ENCODE measurements at places on chromosomes 2 and 18.

DNA sequence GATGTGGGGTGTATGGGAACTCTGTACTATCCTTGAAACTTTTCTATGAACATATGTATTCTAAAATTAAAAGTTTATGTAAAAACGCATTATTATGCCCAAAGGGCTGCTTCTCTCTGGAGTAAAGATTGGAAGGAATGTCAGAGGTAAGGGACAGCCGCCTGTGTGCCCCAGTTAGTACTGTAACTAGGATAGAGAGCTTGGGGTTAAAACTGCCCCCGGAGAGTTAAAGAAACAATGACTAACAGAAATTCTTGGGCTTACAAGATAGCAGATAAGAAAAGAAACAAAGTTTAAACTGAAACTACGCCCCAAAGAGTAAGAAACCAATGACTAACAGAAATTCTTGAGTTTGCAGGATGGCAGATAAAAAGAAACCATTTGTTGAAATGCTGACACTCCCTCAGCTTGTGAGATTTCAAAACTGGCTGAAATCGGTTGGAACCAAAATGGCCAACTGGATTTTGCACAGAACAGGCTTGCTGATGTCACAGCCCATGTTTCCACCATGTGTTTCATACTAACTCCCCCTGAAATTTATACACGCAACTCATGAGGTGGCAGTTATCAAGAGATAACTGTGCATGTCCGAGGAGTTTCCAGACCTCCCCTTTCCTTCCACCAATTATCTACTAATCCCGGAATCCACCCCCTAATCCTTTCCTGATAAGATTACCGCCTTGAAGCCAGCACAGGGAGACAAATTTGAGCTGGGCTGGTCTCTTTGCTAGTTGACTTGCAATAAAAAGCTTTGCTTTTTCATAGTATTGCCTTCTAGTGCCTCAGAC, 8.7 kb upstream of the TXNDC2 start:
- DNase-seq, result peak; percentile 69

- DNase-seq, result no peak
These were observed 41.7 kb upstream of the NABP1 start for GRCh38 chr2:191636235-191636543.

DNA sequence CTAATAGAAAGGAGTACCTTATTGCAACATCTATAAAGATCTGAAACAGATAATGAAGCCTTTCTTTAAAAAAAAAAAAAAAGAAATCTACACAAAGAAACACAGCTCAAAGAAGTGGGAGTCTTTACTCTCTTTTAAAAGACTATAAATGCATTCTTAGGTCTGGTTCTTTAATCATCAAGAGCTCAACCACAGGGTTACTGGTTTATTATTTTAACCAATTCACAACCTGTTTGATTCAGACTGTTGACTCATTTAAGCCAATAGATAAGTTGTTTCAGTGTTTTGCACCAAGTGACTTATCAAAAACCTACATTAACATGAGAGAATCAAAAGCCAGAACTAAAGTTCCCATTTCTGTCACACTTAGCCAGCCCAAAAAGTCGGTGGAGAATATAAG, 93.1 kb downstream of the TCF4 start:
- no peak for DNase-seq

- DNase-seq, result peak; percentile 55
These were observed 22.4 kb upstream of the TOGARAM2 start for GRCh38 chr2:28958689-28959088.

DNA sequence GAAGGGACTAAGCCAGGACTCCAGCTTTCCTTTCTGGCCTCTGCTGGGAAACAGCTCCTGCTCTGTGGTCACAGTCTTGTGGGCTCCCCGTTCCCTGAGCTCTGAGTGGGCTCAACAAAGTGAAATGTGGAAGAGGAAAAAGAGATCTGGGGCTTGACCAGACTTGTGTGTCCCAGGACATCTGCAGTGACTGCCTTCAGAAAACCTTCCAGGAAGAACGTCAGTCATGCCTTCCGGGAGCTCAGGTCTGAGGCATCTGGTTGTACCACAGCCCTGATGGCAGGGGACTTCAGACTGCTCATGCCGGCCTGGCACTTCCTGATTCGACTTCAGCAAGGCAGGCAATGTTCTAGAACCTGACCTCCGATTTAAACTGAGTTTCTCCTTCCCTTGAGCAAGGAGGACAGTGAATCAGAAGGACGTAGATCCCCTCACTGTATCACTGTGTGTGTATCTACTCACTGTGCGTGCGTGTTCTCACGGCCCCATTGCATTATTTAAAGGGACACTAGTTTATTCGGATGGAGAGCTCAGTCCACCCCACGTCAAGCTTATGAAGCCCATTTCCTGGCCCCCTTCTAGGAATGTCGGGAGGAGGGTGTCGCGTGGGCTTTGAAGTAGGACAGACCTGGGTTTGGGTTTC, 548 bp upstream of the FBLN7 start:
- peak; percentile 23 for DNase-seq

DNA sequence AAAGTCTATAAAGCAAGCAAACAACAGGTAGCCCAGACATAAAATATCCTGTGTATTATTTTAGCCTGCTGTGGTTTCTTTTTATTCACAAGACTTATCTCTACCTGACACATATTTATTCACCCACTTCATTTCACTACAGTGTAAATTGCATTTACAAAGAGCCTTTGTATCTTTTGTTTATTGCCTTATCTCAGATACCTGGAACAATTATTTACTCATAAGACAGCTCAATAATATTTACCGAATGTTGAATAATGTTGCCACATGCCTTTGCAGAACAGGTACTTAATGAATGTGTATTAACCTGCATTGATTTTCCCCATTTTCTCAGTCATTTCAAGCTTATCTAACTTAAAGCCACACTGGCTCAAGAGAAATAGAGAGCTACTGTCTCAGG, 603.6 kb downstream of the FBXO15 start:
- DNase-seq, result no peak

- no peak for DNase-seq
These were observed 422.7 kb downstream of the TGIF1 start for GRCh38 chr18:3872641-3873040.

DNA sequence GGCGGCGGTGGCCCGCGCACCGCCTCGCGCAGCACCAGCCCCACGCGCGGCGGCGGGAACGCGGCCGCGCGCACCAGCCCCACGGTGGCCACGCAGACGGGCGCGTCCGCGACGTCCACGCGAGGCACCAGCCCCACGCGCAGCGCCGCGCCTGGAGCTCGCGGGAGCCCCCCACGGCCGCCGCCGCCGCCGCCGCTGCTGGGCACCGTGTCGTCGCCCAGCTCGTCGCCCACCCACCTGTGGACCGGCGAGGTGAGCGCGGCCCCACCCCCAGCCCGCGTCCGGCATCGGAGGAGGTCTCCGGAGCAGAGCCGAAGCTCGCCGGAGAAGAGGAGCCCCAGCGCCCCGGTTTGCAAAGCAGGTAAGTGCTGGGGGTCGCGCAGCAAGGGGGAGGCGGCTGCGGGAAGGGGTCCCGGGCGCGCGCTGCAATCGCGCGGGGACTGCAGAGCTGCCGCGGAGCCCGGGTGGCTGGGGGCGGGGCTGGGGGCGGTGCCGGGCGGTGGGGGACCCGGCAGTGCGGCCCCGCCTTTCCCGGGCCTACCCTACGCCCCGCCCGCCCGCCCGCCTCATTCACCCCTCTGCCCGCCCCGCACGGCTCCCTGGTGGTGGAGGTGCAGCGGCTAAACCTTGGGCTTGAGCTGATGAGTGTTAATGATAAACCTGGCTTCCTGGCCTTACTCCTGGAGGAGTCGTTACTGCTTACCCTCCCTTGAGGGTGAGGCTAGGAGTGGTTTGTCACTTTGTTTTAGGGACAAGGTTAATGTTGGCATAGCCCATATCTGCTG, 851 bp downstream of the FAM117B start:
- peak; percentile 88 for DNase-seq

DNA sequence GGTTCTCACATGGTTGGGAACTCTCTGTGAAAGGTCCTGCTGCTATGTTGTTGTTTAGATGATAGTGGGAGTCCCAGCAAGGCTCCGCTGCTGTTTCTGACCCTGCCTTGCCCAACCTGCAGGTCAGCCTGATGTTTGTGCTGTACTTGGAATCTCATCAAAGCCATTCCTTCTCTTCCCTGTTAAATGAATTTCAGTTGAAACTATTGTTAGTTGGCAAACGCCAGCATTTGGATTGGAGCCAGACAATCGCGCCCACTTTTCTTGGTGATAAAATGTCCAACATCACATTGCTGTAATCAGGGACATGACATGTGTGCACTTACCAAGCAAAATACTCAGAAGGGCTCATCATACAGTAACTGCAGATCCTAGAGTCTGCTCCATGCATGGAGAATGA, 12.8 kb upstream of the TWSG1 start:
- DNase-seq, result no peak

GRCh38 chr2:190205657-190206056, 114.0 kb downstream of the HIBCH start:
- DNase-seq, result no peak

DNA sequence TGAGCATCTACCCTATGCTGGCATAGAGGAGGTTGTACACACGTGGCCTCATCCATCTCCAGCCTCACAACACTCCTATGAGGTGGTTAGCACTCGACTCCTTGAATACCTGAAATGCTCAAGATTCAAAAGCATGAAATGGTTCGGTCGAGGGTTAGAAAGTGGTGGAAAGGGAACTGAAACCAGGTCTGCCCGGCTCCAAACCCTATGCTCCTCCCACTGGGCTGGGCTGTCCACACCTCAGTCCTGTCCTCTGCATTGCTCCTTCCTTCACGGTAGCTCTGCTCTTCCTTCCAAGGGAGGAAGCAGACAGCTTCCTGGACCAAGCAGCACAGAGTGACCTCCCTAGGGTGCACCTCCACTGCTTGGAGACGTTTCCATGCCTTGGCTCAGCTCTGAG, 565.2 kb upstream of the ID2 start:
- peak; percentile 47 for DNase-seq

DNA sequence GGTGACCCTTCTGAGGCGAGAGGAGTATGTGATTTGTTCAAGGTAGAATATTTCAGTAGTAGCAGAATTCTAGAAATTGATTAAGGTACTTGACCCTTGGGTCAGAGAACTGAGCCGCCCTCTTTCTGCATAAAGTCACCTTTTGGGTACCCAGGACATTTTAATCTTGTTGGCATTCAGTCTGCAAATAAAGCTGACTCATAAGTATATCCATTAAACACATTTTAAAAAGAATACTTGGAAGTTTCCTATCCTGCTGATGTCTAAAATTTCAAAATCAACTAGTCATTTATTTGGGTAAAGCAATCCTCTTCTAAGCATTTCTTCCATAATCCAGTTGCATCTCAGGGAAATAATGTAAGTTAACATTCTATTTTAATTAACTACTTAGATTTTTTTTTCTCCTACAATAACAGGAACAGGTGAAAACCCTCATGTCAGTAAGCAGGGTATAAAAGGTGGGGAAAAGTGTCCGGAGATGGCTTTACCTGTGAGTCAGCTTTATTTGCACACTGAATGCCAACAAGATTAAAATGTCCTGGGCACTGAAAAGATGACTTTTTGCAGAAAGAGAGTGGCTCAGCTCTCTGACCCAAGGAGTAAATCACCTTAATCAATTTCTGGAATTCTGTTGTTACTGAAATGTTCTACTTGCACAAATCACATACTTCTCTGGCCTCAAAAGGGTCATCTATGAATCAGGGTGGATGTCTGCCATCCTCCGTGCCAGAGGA, 78.7 kb upstream of the ITGA6 start:
- no peak for DNase-seq

DNA sequence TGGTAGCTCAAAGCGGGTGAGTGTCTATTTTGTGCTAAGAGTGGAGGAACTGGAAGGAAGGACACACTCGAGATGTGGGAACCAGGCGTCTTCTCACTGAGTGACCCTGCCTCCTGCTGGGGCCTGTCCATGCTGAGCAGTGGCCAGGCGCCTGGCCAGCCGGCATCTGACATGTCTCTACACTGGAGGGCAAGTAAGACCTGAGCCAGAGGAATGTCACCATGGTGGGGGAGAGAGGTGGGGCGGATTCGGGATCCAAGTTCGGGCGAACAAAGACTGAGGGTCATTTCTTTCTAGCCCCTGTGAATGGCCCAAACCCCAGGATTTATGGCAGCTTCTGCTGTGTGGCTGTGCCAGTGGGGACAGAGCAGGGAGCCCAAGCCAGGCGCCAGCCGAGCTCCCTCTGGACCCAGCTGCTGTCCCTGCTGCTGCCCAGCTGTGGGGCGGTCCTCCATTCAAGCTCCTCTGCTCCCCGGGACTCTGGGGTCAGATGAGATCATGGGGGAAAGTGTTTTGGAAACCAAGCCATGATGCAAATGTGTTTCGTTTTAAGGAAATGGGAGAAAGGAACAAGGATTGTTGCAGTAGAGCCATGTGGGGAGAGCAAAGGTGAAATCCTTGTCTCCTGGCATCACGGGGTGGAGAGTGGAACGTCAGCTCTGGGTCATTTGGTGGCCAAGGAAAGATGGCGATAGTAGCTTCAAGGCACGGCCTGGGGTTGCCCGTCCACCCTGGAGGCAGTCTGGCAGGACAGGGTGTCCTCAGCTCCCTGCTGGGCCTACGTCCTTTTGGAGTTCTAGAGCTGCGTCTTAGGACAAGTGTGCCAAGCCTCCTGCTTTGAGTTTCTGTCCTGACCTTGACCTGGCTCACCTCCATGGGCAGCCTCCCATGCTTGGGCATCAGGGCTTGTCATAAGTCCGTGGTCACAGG, 8.1 kb downstream of the ACKR3 start:
- DNase-seq, result no peak

- no peak for DNase-seq
These were observed 11.2 kb downstream of the ARID5A start for GRCh38 chr2:96547731-96548171.

- no peak for DNase-seq
These were observed 16.5 kb downstream of the FBXO15 start for GRCh38 chr18:74131124-74131523.

DNA sequence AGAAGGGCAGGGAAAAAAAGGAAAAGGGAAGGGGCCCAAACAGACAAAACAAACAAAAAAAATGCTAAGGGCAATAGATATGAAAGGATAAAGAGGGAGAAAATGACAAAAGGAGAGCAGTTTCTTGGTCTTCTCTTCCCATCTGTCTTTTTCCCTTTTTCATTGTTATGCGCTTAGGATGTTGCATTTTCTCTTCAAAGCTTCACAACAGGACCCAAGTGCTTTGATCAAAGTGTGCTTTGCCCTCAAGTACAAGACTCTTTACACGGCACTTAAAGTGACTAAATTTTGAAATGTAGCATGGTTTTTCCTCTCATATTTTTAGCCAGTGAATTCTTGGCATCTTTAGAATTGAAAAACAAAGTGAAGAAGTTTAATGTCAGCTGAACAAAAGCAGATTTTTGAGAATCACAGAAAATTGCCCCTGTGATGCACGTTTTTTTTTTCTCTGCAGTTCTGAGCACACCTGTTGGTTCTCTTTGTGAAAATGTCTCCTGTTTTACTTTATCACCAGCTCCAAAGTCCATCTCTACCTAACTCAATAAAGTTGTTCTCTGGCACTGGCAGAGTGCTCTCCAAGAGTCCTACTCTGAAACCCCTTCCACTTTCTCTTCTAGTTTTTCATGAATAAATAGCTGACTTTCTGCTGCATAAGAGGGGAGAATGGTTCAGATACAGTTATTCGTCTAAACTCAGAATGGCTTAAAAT, 126.6 kb downstream of the KCNH7 start:
- DNase-seq, result no peak

All from MM.1S (cell line).